ENCODE measurements at places on chromosomes 5 and 9.

GRCh38 chr9:81631218-81631745, 58.1 kb downstream of the TLE1 start:
- no peak for DNase-seq

DNA sequence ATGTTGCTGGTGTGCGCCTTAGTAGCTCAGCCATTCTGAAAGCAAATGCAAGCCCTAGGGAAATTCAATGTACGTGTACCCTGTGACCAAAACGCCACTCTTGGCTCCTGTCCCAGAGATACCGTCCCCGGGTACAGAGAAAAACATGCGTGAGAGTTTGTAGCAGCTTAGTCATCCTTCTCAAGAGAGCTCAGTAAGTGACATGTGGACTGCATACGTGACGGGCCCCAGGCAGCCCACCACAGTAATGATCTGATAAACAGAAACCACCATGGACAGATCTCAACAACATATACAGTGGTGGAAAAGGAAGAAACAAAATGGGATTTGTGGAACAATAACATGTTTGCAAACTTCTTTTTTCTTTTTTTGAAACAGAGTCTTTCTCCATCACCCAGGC, 45.1 kb downstream of the S1PR3 start:
- no peak for DNase-seq

DNA sequence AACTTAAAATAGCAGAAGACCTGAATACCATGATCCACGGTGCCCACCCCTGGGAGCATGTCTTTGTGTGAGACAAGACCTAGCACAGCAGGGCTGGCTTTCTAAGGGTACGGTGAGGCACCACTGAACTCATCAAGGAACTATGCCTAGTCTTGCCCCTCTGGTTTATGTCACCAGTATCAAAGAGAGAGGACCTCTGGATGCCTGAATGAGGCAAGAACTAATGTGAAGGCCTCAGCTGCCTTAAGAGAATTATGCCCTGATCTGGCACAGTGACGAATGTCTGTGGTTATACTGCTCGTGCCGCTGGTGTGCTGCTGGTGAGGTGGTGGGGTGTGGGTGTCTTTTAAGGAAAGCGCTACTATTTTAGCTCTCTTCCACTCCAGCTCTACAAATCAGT, 23.0 kb downstream of the NREP start:
- DNase-seq, result peak; percentile 29

- no peak for DNase-seq
Measured at GRCh38 chr5:14506140-14506538, 75.5 kb upstream of the OTULINL start.

DNA sequence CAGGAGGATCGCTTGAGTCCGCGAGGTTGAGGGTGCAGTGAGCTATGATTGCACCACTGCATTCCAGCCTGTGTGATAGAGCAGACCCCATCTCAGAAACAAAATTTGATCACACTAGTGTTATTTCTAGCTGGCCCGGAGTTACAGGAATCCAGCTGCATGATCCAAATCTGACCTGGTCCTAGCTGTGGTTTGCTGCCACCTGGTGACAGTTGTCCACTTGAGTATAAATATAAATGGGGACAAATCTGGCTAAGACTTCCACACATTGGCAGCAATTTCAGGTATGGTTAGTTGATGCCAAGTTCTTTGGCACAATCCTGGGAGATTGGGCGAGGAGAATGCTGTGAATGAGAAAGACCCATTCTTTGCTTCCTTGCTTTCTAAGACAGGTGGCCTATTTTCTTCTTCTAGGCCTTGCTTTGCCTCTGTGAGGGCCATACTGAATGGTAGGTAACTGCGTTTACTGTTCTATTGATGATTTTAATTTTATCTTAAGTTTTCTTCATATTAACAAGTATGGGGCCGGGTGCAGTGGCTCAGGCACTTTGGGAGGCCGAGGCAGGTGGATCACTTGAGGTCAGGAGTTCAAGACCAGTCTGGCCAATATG, 35.4 kb downstream of the UBE2R2 start:
- peak; percentile 52 for DNase-seq

- no peak for DNase-seq
Measured at GRCh38 chr9:111919875-111920274, 23.3 kb downstream of the UGCG start.

- no peak for DNase-seq
Measured at GRCh38 chr5:125484742-125485641, 738.6 kb upstream of the ZNF608 start.

GRCh38 chr5:93150311-93151012, 430.6 kb downstream of the NR2F1-AS1 start:
- no peak for DNase-seq

DNA sequence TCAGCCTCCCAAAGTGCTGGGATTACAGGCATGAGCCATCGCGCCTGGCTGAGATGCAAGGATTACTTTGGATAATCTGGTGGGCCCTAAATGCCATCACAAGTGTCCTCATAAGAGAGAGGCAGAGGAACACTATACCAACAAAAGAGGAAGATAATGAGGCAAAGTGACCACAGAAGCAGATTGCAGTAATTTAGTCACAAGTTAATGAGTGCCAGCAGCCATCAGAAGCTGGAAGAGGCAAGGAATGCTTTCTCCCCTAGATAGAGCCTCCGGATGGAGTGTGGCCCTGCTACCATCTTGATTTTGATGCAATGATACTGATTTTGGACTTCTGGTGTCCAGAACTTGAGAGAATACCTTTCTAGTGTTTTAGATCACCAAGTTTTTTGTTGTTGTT, 122.3 kb downstream of the SPATA31D1 start:
- no peak for DNase-seq

- no peak for DNase-seq
Measured at GRCh38 chr9:3793971-3794383, 268.2 kb upstream of the RFX3 start.

DNA sequence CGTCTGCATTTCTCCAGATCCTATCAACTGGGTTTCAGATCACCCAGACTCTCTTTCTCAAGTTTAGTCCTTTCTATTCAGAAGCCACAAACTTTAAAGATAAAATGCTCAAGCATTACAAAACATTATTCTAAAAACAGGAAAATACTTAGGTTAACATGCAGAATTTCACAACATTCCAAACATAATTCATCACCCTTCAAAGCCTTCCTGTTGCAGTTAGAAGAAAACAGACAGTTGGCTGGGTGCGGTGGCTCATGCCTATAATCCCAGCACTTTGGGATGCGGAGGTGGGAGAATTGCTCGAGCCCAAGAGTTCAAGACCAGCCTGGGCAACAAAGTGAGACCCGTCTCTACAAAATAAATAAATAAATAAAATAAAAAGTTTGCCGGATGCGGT, 7.7 kb upstream of the OCLN start:
- DNase-seq, result no peak

- DNase-seq, result no peak
Measured at GRCh38 chr9:124479947-124480620, 27.1 kb downstream of the NR5A1 start.

All from activated CD4-positive, alpha-beta T cell treated with anti-CD3 and anti-CD28 coated beads, Interleukin-2, amount 10 ng/mL, durations not matched to agents 7 days and 5 days (primary cell).